ENCODE measurements at places on chromosomes 12 and 14. TPM values are rescaled to one million over a fixed set of nuclear protein-coding genes. Genes with fewer than 3 reads are reported as not detected.

DNA sequence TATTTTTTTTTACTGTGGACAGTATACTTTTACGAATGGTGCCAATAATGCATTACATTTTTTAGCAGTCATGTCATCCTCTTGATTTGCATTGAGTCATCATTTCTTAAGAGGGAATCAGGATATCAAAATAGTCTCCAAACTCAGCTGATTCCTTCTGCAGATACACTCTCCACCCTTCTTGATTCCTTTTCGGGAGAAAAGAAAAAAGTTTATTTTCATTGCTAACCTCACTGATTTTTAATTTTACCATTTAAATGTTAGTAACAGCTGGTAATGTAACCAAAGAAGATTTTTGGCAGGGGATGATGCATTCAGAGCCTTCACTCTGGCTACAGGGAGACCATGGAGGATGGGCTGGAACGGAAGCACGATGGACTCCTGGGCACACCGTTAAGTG, 47.5 kb downstream of the MRPL42 start:
- no peak overlapping the region for H3K27ac ChIP-seq
- H3K4me3 ChIP-seq = no peak overlapping the region
- H3K36me3 ChIP-seq = no peaks in the 10 kb centered on the region
- no peak for DNase-seq

- DNase-seq = peak; percentile 15
- H3K4me3 ChIP-seq = no peak overlapping the region
- H3K27ac ChIP-seq = no peak overlapping the region
- H3K36me3 ChIP-seq = no peaks in the 10 kb centered on the region
- peaks cover 9% of the 10 kb centered on the region for H3K27me3 ChIP-seq
Measured at GRCh38 chr12:34393821-34394150, 371.5 kb downstream of the ALG10 start.

- H3K4me1 ChIP-seq = peaks cover 11% of the 10 kb centered on the region
- peak overlapping the region; percentile 39 for H3K27ac ChIP-seq
- peaks cover 38% of the 10 kb centered on the region for H3K36me3 ChIP-seq
- no peak for DNase-seq
Measured at GRCh38 chr12:130825771-130826150, 13.3 kb downstream of the STX2 start.

DNA sequence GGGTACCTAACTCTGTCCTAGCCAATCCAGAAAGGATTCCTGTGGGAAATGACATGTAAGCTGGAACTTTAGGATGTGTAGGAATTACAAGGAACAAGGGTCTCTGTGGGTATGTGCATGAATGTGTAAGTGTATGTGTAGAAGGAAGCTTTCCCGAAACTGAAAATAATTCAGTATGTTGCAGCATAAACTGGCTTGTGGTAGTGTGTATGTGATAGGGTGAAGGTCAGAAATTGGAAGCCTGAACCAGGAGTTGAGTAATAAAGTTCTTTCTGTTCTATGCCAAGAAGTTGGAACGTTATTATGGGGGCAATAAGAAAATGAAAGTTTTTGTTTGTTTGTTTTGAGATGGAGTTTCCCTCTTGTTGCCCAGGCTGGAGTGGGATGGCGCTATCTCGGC, 323.1 kb upstream of the KITLG start:
- no peak overlapping the region for H3K4me3 ChIP-seq
- DNase-seq = no peak
- no peaks in the 10 kb centered on the region for H3K4me1 ChIP-seq
- H3K36me3 ChIP-seq = no peaks in the 10 kb centered on the region
- H3K27me3 ChIP-seq = no peaks in the 10 kb centered on the region

DNA sequence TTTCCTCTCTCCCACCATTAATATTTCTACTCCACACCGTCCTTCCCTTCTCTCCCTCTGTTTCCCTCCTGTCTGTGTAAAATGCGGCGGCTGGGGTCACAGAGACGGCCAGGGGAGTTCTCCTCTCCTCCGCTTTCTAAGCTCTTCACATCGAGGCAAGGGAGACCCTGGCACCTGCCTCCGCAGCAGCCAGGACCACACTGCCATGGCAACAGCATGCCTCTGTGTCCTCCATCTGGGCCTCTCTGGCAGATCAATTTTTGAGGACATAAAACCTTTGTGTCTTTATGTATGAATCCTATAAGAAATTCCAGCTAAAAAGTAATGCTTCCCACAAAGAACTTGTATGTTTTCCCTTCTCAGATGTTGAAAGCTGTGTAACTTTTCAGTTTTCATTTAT, 41.4 kb downstream of the DYRK4 start:
- peaks cover 15% of the 10 kb centered on the region for H3K36me3 ChIP-seq
- no peak for DNase-seq
- peaks cover 10% of the 10 kb centered on the region for H3K4me1 ChIP-seq

DNA sequence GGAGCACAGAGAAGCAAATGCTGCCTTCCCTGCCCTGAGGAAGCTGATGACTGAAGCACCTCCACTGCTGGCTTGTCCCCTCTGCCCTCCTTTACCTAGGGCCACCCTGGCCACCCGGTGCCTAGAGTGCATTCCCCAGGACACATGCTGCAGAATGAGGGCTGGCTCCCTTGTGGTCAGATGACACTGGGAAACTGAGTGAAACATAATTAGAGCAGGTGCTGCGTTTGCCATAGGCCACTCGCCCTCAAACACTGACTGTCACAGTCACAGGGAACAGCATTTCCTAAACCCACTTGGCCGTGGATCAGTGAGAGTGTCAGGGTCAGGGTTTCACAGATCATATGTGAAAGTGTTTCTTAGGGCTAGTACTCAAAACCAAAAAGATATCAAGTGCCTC, 16.0 kb downstream of the TCHP start:
- DNase-seq = peak; percentile 7
- H3K36me3 ChIP-seq = peaks cover 98% of the 10 kb centered on the region
- no peak overlapping the region for H3K27ac ChIP-seq
- no peaks in the 10 kb centered on the region for H3K4me1 ChIP-seq
- no peak overlapping the region for H3K4me3 ChIP-seq

GRCh38 chr12:51320311-51320694, 3.7 kb downstream of the BIN2 start:
- H3K27ac ChIP-seq = no peak overlapping the region
- no peak overlapping the region for H3K4me3 ChIP-seq
- no peaks in the 10 kb centered on the region for H3K36me3 ChIP-seq

DNA sequence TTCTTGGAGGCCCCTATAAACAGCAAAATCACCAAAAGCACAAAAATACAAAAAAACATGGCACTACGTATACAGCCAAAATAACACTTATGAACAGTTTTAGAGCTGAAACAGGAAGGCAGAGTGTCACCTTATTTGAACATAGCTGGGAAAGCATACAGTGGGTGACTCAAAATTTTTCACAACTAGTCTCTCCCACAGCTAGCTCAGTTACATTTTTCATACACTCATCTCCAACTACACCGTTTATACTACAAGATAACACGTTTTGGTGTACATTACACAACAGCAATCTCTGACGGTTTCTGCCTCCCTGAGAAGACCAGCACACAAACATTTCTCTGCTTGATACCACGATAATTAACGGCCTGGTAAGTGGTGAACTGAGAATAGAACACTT, 2.9 kb downstream of the RAD52 start:
- peaks cover 13% of the 10 kb centered on the region for H3K36me3 ChIP-seq
- no peak overlapping the region for H3K4me3 ChIP-seq
- no peaks in the 10 kb centered on the region for H3K27me3 ChIP-seq
- DNase-seq = no peak
- peaks cover 11% of the 10 kb centered on the region for H3K4me1 ChIP-seq

- peaks cover 11% of the 10 kb centered on the region for H3K4me1 ChIP-seq
- no peaks in the 10 kb centered on the region for H3K36me3 ChIP-seq
- no peaks in the 10 kb centered on the region for H3K27me3 ChIP-seq
- H3K27ac ChIP-seq = no peak overlapping the region
Measured at GRCh38 chr14:22460461-22461195, 128.4 kb downstream of the DAD1 start.

GRCh38 chr12:129119537-129119936, 266.3 kb downstream of the GLT1D1 start:
- H3K27ac ChIP-seq = no peak overlapping the region
- H3K4me1 ChIP-seq = no peaks in the 10 kb centered on the region
- no peak overlapping the region for H3K4me3 ChIP-seq
- no peaks in the 10 kb centered on the region for H3K27me3 ChIP-seq
- no peak for DNase-seq

The PLEKHD1 gene
- total RNA-seq = 0.47 TPM

Measured in lower lobe of right lung (tissue), 2 donors.